Fibroblast of villous mesenchyme (primary cell): ENCODE measurements at places on chromosomes 12 and 14.

DNA sequence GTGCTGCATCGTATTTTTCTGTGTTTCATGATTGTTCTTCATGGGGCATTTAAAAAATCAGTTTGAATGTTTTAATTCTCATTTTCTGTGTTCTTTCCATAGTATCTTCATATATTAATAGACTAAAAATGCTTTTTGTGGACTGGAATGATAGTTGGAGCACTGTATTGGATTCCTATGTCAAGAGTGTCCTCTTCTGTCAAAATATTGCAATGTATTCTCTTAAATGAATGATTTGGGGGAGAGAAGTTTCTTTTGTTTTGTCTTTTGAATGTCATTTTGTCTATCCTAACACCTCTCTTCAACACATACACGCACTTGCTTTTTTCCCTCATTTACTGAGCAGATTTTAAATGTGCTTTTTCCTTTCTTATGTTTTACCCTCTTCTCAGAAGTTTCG is 4.7 kb upstream of the EIF2S3B start:
- peak; percentile 28 for DNase-seq

DNA sequence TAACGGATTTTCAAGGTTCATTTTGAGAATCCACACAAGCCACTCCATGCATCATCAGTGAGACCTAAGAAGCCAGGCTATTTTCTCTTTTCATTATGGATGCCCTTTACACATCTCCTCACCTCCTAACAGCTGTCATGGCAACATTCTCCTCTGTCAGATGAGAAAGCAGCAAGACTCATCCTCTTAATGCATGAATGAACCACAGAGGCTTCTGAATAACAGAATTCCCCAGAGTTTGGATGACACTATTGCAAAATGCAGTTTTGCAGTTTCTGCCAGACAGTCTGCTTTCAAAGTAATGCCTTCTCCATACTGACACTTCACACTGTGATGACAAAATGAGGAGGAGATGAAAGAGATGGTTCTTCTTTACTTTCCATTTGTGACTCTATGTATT is 286.7 kb upstream of the GRIP1 start:
- DNase-seq, result no peak

- no peak for DNase-seq
These were observed 134.0 kb downstream of the BCL11B start for GRCh38 chr14:99137913-99138571.

- DNase-seq, result no peak
These were observed 2.5 kb downstream of the RDH16 start for GRCh38 chr12:56954958-56955355.

DNA sequence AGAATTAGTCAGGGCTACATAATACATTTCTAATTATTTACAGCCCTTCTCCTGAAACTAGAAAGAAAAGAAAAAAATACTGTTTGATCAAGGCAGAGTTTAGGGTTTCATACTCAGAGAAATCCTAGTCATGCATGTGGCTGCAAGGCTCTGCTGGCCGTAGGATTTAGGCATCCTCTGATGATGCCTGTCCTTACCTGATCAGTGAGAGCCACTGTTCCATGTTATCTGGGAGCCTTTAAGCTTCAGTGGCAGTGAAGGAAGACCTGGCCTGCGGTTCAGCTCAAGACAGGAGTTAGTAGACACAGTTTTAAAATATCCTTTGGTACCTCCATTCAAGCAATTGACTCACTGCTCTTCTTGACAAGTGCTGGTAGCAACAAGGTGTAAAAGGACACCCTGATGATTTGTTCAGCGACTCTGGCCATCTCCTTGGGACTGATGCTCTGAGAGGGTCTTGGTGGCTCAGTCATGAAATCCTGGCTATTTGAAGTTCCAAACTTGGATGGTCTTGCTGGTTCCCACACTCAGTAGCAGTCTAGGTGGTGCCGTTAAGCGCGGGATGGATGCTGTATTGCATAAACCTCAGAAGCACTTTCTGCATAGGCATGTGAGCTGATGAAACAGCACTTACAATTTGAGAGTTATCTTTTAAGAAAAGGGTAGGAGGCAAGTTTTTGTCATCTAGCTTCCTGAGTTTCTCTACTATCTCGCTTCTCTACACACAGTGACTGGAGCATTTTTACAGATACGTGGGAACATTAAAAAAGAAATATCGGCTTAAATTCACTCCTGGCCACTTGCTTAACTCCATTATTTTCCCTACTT is 162.0 kb downstream of the SAMD4A start:
- DNase-seq, result peak; percentile 71

- DNase-seq, result no peak
These were observed 1.5 kb upstream of the SUPT16H start for GRCh38 chr14:21385188-21385904.

- DNase-seq, result peak; percentile 50
These were observed 113.5 kb upstream of the VASH1 start for GRCh38 chr14:76647697-76648298.

DNA sequence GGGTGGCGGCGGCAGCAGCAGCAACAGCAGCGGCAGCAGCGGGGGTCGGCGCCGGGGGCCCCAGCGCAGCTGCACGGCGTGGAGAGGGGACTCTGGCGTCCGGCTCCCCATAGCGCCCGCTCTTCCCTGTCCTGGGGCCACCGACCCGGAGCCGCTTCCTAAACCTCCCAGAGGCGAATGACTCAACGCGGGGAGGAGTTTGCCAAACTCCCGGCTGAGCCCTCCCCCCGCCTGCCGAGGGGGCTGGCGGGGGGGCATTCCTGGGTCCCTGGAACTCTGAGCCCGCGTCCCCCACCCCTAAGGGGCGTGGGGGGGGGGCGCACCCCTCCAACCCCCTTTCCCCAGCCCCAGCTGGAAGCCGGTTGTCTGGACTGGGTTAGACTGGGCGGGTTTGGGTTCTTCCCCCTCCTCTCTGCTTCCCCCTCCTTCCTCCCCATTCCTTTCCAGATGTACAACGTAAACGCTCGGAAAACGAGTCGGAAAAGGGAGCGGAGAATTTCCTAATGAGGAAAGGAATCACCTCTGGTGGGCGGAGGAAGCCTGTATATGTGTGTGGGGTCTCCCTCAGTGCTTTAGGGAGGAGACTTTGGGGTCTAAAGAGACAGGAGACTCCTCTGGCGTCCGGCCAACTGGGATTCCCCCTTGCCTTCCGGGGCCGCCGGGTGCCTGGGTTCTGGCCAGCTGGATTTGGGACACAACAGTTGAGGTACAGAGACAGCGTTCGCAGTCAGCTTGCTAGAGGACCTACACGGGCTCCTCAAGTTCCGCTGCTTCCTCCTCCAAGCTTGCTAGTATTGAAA is at the start of gene ITGA5:
Gene ITGA5, minus strand, starts transcription at position 179 of the 800 bp plus-strand sequence. Its CDS starts 68 bp downstream, at position 111.
- DNase-seq, result peak; percentile 81

DNA sequence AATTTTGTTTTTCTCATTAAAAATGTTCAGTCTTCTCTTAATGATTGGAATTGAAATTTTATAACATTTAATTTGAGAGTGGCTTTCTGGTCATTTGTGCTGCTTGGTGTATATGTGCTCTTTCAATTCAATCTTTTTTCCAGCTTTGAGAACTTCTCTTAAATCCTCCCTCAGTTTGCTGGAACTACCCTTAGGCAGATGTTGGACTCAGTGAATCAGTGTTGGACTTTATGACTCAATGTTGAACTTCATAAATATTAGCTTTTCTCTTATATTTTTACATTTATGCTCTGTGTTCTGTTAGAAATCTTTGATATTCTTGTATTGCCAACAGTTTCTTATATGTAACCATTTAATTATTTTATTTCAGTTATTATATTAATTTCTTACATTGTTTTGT is 935.5 kb upstream of the FBXO33 start:
- DNase-seq, result no peak
